Stimulated activated effector memory CD8-positive, alpha-beta T cell treated with anti-CD3 and anti-CD28 coated beads, Interleukin-12 subunit alpha, Interleukin-12 subunit beta, amount 100 ng/mL, for 72 hours (primary cell): ENCODE measurements at places on chromosomes 16 and 17.

DNA sequence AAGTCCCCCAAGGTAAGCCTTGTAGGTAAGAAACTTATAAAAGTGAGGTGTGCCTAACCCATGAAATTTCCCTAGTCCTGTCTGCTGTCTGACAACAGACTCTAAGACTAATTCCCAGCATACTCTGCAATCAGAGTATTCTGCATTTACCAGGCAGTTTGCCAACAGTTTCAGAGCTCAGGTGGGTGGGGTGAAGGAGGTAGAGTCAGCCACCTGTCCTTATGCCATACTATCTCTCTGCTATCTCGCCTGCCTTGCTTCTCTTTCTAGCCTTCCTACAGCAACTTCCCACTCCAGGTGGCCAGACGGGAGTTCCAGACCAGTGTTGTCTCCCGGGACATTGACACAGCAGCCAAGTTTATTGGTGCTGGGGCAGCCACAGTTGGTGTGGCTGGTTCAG, 2.3 kb downstream of the ATP5MC1 start:
- DNase-seq = no peak

- peak; percentile 68 for DNase-seq
Observed at GRCh38 chr17:46822388-46822921, 4.0 kb upstream of the WNT3 start.

GRCh38 chr17:17474341-17474740, 2.5 kb upstream of the MED9 start:
- DNase-seq = no peak

- no peak for DNase-seq
Observed at GRCh38 chr16:2174396-2175131, 19.0 kb downstream of the TRAF7 start.

DNA sequence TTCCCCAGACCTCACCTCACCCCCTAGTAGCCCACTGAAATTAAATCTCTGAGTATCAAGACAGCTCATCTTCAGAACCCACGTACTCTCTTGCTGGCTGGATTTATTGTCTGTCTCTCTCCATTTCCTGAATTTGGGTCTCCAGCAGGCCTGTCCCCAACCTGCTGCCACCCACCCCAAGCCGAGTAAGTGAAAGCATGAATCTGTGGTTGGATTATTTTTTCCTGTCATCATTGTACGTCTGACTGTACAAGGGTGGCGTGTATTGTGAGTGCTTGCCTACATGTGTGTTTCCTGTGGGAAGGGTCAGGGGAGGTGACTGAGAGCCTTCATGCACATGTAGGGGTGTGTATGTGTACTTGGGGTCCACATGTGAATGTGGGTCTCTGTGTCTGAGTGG, 5.4 kb downstream of the TNP2 start:
- peak; percentile 81 for DNase-seq

DNA sequence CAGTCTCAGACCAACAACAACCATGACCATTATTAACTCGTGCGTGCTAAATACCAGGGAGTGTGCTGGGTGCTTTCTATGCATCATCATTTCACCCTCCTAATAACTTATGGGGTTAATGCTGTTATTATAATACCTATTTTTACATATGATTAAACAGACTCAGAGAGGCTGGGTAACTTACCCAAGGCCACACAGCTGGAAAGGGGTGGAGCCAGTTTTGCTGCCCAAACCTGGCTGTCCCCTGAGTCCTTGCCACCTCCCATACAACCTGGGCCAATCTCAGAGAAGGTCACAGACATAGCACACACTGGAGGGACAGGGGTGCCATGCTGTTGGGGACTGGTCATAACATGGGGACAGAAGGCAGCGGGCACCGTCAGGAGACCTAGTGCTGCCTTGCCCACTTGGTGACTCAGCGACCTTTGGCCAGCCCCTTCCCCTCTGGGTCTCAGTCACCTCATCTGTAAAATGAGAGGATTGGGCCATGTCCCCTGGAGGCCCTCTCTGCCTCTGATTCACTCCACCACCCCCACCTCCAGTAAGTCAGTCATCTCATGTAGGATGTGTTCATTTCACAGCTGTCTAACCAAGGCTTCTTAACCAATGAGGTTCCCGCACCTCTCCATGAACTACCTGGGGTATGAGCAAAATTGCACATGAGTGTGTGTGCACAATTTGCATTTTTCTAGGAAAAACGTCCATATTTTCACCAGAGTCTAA, 11.4 kb upstream of the FADS6 start:
- DNase-seq = no peak

DNA sequence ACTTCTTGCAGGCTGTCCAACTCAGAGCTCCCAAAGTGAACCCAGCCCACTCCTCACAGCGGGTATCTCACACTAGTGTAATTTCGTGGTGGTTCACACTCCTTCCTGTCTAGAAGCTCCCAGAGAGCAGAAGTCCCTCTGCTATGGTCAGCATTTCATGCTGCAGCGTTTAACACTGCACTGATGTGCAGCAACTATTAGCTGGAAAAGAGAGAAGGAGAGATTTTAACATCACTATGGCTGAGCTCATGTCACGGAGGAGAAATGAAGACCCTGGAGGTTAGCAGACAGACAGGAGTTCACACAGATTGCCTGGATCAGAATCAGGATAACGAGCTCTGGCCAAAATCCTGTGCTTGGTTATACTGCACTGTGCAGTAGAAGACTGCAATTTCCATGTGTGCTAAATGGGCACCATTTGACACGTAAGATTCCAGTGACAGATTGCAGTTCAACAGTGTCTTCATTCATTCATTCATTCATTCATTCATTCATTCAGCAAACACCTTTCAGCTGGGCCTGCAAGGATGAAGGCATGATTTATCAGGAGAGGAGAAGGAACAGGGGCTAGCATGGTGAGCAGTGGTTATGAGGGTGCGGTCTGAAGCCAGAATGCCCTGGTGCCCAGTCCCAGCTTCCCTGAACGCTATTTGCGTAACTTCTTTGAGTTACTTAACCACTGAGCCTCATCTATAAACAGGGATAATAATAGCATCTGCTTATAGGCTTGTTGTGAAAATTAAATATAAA, 5.3 kb upstream of the CCL1 start:
- DNase-seq = peak; percentile 33

GRCh38 chr17:12463102-12463501, 202.6 kb upstream of the MYOCD start:
- no peak for DNase-seq

DNA sequence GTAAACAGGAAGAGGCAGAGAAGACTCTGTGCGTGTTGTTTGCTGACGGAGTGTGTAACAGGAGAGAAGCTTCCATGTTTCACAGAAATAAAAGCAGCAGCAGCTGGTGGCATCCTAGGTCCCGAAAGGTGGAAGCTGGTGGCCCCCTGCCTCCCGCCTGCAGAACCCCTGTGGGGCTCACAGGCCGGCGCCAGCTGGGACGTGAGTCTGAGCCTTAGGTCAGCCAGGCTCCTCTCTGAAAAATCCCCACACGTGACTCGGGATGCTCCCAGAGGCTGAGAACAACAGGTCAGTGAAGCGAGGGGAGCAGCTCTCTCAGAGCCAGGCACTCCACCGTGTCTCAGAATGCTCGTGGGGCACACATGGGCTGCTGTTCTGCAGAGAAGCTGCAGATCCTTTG, 27.4 kb downstream of the TMEM204 start:
- DNase-seq = no peak

GRCh38 chr17:47739150-47739549, 6.1 kb downstream of the TBX21 start:
- DNase-seq = no peak

DNA sequence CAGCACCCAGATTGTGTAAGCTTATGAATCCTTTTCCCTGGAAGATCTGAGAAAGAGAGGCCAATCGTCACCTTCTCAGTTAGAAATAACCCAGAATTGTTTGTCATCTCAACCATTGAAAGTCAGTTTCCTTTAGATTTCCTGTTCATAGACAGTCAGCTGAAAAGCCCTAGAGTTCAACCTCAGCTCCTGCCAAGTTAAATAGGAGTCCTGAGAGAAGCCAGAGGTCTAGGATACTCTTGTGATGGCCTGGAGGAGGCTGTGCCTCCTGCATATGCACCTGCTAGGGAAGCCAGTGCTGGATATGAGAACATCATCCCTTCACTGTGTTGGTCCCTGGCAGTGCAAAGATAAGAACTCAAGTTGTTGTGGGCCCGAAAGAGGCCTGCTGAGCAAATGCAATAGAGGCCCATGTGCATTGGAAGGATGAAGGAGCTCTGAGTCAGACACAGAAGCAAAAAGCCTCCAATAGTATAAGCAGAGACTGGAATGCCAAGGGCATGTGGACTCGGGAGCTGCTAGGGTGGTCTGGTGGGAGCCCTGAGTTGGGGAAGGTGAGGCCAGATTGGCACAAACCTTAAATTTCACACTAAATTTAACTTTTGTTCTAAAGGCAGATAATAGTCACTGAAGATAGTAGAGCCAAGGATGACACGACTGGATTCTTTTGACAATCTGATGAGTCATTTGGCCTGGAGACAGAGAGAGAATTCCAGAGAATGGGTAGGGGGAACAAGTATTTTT, 520.9 kb upstream of the CDH5 start:
- DNase-seq = no peak

DNA sequence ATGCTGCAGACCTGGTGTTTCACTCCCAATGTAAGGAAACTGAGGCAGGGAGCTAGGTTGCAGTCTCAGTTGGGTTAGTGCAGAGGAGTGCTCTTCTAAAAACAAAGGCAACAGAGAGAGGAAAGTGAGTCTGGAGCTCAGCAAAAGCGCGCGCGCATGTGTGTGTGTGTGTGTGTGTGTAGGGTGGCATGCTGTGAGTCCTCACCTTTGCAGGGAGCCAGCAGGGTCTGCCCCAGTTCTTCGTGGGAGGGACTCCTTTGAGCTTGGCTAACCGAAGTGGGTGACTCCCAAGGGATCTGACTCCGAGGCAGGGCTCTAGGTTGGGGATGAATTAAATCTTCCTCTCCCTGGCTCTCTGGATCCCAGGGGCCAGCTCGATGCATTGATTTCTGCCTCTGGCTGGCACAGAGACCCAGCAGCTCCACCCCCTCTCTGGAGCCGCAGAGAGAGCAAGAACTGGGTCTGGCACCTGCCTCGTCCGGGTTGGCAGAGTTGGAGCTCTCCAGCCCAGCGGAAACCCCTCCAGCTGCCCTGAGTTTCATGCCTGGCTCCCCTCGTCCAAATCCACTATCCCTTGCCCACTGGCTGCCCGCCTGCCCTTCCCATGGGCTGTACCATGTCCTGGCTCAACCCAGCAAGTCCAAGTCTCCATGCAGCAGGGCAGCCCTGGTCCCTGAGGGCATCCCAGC, 1.3 kb upstream of the BTBD17 start:
- no peak for DNase-seq

- no peak for DNase-seq
Observed at GRCh38 chr16:11602321-11602720, 15.6 kb upstream of the LITAF start.

DNA sequence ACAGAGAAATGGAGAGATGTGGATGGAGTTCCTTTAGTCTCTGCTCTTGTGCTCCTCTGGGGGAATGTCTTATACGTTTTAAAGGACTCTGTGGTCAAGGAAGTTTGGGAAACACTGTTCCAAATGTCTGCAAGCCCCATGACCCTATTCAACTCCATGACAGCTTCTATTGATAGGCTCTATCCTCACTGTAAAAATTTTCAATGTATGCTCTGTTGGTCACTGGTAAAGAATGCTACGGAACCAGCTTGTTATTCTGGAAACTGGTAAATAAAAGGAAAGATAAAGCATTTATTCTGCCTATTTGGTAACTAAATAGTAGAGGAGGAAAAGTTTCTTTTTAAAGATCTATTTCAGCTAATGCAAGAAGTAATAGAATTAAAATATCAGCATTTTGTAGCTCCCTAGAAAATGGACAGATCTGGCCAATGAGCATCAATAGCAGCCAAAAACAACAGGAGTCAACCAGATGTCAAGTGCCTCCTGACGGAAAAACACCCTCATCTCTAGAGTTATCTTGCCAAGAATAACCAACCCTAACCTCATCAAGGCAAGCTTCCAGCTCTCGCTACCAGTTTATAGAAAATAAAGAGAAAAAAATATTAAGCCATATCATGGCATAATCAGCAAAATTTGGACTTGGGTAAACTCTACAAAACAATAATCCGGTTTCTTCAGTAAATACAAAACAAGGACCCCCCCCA, 16.1 kb downstream of the GDE1 start:
- no peak for DNase-seq

DNA sequence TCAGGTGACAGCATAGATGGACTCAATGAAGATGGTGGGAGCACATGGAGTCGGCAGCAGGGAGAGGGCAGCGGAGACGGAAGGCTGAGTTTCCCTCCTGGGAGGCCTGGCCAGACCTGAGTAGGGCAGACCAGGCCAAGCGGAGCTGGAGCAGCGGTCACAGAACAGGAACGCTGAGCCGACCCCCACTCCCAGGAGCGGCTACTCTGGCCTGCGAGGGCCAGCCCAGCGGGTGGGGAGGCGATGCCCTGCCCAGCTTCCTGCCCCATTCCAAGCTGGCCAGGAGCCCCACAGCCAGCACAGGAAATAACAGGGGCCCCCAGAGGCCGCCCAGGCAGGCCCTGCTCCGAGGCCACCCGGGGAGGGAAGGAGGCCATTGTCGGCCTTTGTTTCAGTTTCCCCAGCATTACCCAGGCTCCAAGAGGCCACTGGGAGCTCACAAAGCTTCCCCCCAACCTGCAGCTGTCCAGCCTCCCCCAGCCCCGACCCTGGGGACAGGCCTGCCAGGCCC, 79.8 kb downstream of the ZNF423 start:
- no peak for DNase-seq

GRCh38 chr16:85520853-85521521, 92.1 kb upstream of the GSE1 start:
- DNase-seq = no peak

DNA sequence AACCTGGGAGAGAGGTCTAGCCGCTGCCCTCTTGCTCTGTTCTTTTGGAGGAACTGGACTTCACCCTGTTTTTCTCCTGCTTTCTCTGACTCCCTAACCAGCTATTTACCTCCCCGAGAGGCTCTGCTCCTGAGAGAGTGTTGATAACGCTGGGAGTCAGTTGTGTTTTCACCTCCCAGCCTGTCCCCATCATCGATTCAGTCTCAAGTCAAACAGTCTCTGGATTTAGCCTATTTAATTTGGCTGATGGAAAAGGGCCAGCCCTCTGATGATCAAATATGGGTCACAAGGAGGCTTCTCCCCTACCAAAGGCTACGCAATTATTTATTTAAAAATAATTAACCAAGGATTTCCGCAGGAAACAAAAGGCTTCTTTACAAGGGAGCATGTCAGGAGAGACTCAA, 31.8 kb downstream of the HNF1B start:
- DNase-seq = no peak
